ENCODE measurements at places on chromosomes 11 and 22.

DNA sequence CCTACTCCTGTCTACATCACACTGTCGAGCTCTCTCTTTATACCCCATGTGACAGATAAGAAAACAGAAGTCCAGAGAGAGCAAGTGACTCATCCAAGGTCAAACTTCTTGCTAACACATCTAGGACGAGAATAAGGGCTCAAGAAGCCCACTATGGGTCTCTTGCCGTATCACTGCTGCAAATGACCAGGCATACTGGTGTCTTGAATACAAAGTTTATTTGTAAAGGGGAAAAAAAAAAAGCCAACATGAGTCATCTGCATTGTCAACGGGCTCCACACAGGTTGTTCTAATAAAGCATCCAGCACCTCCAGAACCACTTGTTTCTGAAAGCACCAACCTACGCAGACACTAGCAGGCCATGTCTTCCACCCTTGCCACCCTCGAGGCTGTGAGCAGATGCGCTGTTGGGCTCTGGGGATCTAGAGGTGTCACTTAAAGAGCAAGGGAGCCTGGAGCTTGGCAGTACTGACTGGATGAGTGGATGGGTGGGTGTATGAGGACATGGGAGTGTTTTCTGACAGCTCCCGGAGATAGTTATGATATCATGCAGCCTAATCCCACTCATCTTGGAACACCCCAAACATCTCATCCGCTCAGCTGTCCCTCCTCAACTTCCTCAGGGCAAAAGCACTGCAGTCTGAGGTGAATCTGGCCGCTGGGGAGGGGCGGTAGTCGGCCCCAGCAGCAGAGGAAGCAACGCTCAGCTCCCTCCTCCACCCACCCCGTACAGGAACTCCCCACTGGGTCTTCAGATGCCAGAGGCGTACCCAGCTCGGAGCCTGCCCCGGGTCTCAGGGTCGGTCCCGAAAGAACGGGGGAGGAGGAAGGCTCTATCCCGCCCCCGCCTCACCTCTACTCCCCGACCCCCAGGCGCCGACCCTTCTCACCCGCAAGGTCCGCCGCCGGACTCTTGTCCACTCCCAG is 1.0 kb downstream of the SMCO4 start:
- no peak for DNase-seq

- no peak for DNase-seq
These were observed 55.5 kb downstream of the PAK1 start for GRCh38 chr11:77418155-77418970.

GRCh38 chr11:125835748-125836147 is 2.6 kb downstream of the PATE4 start:
- no peak for DNase-seq

DNA sequence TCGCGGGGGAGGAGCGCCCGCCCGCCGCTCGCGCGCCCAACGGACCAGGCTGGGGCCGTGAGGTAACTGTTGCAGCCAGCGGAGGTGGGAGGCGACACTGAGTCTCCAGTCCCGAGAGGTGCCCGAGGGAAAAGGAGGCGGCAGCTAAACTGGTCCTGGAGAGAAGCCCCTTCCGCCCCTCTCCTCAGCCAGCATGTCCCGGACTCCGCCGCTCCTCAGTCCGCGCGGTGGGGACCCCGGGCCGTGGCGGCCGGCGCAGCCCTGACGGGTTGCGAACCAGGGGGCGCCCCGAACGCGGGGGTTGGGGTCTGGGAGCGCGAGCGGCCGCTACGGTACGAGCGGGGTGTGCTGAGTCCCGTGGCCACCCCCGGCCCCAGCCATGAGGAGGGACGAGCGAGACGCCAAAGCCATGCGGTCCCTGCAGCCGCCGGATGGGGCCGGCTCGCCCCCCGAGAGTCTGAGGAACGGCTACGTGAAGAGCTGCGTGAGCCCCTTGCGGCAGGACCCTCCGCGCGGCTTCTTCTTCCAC is at the start of gene PDE3B:
TSS of gene PDE3B (plus strand) at position 108 of the 529 bp plus-strand sequence. CDS start at position 380, 272 bp downstream.
- no peak for DNase-seq

GRCh38 chr11:46493791-46494190 is 100.0 kb downstream of the AMBRA1 start:
- no peak for DNase-seq

- DNase-seq, result no peak
These were observed 29.8 kb upstream of the NFAM1 start for GRCh38 chr22:42462016-42462415.

DNA sequence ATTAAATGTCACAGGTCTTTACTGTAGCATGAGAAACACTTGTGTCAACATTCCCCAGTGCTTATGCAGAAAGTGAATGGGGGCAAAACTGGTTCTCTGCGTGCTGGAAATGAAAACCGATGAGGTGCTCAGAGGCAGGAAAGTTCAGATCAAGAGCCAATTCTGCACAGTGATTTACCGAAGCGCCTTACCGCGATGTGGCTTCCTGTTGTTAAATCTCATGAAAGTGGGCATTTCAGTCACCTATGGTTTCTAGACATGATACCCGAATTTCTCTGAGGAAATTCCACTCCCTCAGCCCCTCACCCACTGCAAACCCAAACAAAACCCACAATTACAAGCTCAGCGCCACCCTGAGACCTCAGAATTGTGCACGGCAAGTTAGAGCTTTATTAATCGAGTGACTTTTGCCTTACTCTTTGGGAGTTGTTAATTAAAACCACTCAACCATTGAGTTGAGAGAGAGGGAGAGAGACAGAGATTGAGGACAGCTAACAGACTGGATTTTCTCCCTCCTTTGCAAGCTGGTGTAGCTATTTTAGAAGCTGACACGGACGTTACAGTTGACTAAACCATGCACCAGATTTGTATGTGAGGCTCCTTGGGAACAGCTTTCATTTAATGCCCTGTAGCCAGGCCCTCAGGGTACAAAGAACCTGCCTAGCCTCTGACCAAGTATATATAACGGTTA is 196.4 kb downstream of the DBX1 start:
- no peak for DNase-seq

DNA sequence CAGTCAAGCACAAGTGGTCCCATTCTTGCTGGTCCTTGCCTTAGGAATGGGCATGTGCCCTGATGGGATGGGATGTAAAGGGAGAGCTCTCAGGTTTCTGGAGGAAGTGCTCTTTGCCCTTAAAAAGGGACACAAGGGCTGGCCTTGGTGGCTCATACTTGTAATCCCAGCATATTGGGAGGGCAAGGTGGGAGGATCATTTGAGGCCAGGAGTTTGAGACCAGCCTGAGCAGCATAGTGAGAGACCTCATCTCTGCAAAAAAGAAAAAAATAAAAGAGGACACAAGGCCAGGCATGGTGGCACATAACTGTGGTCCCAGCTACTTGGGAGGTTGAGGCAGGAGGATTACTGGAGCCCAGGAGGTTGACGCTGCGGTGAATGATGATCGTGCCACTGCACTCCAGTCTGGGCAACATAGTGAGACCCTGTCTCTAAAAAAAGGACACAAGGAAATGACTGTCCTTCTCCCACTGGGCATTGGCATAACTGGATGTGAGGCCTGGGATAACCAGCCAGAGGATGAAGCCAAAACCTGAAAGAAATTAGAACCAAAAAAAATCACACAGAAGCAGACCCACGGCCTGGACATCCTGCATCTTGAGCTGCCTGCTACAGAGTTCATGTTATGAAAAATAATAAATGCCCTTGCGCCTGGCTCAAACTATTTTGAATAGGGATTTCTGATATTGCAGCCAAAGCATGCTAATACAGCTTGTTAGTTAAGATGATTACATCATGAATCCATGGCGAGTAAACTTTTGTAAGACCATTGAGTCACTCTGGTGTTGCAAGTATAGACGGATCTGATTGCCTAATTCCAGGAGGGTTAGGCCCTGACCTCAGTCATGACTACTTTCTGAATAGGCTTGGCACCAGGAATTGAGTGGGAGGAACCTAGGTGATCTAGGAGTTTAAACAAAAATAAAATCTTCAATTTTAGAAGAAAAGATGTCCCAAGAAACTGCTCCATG is 12.9 kb upstream of the CRKL start:
- DNase-seq, result no peak

DNA sequence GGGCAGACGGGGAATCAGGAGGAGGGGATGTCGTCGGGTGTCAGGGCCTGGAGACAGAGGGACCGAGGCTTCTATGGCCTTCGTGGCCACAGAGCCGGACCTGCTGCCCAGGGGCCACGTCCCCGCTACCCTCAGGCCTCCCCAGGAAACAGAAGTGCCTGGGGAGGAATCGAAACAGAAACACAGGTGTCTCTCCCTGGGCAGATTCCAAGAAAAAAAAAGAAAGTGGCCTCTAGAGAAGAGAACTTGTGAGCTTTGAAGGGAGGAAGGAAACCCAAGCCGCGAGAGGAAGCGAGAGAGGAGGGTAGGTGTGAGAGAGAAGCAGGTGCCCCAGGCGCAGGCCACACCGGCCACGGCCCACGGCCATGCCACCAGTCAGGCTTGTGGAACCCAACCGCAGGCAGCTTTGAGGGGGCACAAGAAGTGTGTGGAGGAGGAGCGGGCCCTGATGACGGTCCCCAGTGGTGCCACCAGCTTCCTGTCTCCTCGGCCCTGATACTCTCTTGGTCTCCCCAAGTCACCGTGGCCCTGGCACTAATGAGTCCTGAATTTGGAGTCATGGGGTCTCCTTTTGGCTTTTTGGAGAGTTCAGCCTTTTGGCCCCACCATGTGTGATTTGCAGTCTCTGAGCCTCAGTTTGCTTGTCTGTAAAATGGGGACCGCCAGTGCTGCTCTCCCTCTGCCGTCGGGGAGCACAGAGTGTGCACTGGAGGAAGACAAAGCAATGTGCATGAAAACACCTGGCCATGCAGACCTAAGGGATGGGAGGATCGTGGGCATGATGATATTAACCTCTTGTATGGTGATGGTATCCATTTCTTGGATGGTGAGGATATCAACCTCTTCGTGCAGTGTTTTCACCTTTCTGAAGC is 25.2 kb downstream of the LIF start:
- DNase-seq, result no peak

- DNase-seq, result no peak
These were observed 7.3 kb downstream of the IFT27 start for GRCh38 chr22:36768616-36769015.

GRCh38 chr11:122491509-122491908 is 164.0 kb upstream of the UBASH3B start:
- DNase-seq, result no peak

GRCh38 chr11:34002420-34002819 is 49.1 kb upstream of the CAPRIN1 start:
- no peak for DNase-seq

DNA sequence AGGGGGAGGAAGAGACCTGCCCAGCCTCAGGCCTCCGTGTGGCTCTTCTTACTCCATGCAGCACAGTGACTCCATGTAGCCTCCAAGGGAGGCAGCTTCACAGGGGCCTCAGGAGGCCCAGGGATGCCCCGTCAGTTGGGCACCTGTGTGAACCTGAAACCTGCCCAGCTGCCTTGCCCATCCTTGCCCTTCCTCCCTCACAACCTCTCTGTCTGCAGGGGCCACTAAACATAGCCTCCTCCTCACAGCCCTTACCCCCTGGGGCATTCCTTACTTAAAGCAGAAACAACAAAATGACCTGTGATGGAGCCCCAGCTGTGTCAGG is 7.1 kb downstream of the LRRC32 start:
- no peak for DNase-seq

GRCh38 chr11:124050748-124051147 is 9.6 kb upstream of the OR10G7 start:
- no peak for DNase-seq

GRCh38 chr11:133619397-133619796 is 87.1 kb upstream of the OPCML start:
- DNase-seq, result no peak

DNA sequence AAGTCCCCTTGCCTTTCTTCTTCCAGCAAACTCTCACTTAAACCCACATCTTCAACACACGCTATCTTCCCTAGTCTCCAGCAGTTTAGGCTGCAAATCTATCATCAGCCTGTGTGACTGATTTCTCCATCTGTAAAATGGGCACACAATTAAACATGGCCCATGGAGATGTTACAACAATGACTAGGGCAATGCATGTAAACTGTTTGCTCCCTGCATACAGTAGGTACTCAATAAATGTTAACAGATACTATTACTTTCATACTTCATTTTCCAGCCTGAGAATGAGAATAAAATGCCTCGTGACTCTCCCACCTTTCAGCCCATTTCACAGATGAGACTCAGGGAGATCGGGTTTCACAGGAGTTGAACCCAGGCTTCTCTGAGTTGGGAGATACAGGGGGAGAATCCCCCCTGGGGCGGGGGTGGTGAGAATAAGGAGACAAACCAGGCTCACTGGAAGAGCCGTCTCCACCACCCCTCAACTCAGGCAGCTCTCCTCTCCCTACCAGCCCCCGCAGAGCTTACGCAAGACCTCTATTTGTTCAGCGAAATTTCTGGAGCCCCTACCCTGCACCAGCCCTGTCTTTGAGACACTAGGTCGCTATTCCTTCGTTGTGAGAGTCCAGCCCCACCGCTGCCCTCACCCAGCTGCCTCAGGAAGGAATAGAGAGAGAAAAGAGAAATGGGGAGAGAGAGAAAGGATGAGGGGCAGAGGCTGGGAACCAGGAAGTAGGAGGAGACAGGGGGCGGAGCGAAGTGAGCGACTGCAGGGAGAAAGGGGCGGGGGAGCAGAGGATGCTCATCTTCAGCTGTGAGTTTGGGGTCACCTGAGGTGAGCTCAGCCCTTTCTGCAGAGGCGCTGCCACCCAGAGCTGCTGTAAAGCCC is 42.1 kb upstream of the KLHL35 start:
- no peak for DNase-seq

DNA sequence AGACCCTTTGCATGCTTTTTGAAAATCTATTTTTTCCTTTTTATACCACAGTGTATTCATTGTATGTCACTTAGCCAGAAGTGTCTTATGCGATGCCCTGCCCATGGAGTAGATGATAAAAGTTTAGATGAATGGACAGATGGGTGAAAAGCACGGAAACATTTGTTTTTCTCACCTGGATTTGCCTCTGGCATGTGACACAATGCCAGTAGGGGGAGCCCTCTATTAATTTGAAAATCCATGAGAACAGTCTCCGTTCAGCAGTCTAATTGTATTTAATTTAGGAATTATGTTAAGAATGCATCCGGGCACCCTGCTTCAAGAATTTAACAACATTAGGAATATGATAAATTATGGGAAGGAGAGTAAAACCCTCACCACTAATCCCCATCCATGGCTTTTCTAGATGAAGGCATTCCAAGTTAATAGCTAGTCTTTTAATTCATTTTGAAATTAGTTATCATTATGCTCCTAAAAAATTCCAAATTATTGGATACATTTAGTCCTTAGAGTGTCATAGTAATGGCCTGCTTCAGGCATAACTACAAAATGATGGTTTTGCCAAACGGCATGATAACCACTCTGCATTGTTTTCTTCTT is 55.3 kb upstream of the ALKBH3 start:
- DNase-seq, result no peak

- DNase-seq, result no peak
These were observed 32.4 kb upstream of the EED start for GRCh38 chr11:86212019-86212611.

GRCh38 chr22:39437791-39438704 is 18.8 kb upstream of the MGAT3 start:
- DNase-seq, result no peak
